CD4-positive, alpha-beta T cell treated with Interleukin-1 beta for 1 hour (primary cell): ENCODE measurements at places on chromosomes 1 and 21.

- no peak for DNase-seq
These were observed 4.8 kb upstream of the TNN start for GRCh38 chr1:175062858-175063257.

DNA sequence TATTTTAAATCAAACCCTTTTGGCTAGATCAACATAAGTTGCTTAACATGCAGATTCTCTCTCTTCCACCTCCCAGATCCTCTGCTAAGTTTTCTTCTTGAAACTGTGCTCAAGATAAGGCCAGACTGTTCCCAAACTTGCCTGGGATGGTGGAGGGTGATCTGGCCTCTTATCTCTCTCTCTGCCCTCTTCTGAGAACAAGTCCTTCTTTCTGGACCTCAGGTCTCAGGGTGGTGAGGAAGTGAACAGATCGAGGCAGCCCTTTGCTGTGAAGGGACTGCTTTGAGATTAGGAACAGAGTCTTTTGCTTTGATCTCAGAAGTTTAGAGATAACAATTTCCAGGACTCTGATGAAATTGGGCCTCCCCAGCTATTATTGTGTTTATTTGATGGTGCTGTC lies 70.7 kb downstream of the HUNK start:
- no peak for DNase-seq

DNA sequence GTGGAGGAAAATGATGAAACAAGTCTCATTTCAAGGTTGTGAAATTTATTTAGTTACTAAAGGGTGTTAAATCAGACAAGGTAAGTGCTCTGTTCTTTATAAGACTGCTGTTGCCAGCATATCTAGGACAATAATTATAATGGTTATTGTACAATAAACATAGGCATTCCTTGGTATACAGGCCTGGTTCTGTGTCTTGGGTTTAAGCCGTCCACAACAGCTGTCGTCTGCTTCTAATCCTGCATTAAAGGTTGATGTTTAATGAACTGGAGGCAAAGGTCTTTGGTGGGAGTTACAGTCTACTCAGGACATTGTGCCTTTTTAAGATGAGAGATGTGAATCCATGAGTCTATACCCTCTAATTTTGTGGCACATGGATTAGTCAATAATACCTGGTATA lies 23.4 kb upstream of the FMO4 start:
- no peak for DNase-seq

GRCh38 chr1:75172556-75172955 lies 38.4 kb downstream of the LHX8 start:
- no peak for DNase-seq

GRCh38 chr1:236990052-236990445 lies 14.2 kb downstream of the MT1HL1 start:
- no peak for DNase-seq

DNA sequence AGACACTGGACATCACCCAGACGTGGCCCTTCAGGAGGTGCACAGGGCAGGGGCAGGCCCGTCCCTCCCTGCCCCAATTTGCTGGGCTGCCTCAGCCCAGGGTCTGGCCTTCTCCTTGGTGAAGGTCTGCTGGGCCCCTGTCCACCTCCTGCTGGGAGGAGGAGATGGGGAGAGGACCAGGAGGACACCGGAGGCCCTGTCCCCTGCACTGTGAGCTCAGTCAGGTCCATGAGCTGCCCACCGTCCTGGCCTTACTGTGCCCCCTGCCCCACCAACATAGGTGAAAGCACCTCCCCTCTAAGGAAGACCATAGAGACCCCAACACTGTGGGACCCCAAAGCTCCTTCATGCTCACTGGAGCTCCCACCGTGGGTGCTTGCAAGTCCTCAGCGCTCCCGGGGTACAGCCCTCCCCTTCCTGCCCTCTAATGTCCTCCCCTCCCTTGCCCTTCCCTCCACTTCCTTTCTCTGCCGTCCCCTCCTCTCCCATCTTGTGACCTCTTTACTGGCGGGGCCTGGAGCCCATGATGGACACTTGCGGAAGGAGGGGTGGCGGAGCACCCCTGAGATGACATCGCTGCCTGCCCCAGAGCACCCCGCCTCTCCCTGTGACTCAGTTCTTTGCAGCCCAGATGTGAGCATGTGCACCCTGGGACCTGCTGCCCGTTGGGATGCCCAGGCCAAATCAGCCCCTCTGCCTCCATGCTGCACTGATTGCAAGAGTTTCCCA lies 4.6 kb downstream of the LRRC3 start:
- DNase-seq = no peak

DNA sequence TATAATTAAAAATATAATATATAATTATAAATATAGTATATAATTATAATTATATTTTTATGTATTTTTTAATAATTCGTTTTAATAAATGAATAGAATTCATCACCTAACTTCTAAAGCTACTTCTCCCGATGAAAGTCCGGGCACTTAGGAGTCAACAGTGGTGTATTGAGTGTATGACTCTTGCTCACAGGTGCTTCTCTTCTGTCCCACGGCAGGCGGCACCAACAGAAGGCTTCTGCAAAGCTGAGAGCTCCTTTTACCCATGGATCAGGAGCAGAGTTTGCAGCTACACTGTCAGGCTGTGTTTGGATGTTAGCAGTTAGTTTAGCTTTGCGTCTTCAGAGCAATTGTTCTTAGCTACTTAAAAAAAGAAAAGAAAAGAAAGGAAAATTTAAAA lies 122.4 kb downstream of the LIPI start:
- no peak for DNase-seq

DNA sequence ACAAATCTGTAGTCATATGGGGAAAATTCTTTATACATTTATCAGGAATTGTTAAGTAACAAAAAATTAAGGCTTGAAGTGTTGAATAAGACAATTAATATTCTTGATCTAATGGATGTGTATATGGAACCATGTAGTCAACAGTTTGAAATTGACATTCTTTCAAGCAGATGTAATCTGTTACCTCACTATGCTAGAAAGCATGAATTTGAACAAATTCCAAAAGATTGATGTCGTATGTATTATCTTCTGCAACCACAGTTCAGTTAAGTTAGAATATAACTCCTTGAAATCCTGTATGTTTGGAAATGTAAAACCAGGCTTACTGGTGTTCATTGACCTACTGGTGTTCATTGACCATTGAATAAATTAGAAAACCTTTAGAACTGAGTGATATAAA lies 16.1 kb downstream of the CCDC18 start:
- no peak for DNase-seq
